ENCODE measurements at places on chromosomes 5 and 9.

DNA sequence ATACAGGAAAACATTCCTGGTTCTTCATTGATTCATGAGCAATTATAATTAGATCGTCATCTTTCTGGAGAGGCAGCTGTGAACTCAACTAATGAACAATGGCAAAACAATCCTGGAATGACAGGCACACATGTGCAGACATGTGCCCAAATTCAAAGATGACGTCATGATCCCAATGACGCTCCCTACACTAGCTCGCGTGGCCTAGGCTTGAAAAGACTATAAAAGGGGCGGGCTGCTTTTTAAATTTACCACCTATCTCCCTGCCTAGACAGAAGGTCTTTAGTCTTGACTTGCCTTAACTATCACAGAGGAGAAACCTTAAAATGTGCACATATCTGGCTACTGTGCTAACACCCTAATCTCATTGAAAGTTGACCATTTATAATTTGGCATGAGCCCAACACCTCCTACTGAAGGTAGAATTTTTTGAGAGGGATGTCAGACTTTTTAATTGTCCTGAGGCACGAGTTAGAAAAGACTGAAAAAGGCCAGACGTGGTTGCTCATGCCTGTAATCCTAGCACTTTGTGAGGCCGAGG, 88.2 kb downstream of the PRRT1B start:
- no peak for DNase-seq

GRCh38 chr5:80912479-80912878, 47.7 kb upstream of the RASGRF2 start:
- DNase-seq: no peak

GRCh38 chr9:134501761-134502265, 139.8 kb upstream of the COL5A1 start:
- no peak for DNase-seq

- DNase-seq: no peak
Observed at GRCh38 chr9:88478246-88478645, 56.7 kb upstream of the NXNL2 start.

DNA sequence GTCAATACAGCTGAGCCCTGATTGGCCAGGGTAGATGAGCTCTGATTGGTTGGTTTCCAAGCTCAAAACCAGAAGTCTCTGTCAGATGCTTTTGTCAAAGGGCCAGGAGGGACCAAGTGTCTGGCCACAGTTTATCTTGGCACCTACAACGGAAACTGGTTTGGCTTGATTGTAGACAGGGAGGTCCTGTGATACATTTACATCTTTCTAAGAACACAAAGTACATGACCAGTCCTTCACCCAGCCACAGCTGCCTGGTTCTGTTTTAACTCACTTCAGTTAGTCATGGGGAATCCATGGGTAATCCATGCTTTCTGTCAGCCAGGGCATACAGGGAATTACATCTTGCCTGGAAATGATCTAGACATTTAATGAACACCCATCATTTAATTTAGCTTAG, 171.2 kb downstream of the SLC12A2 start:
- DNase-seq: no peak

- no peak for DNase-seq
Observed at GRCh38 chr9:96460882-96461281, 10.9 kb downstream of the HABP4 start.

DNA sequence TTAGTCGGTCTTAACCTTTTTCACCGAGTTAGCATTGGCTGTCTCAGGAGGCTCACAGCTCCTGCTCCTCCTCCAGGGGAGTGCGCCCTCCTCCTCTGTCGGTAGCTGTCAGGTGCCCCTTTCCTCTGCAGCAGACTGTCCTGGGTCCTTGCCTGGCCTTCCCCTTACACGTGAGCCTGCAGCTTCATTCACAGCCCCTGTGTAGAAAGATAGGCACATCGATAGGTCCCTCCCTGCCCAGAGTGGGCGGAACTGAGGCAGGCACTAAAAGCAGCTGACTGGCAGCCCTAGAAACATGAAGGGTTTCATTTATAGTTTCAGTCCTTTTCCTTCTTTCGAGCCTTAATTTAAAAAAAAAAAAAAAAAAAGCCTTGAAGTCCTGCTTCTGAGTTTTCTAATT, 17.2 kb downstream of the TENT4A start:
- no peak for DNase-seq

DNA sequence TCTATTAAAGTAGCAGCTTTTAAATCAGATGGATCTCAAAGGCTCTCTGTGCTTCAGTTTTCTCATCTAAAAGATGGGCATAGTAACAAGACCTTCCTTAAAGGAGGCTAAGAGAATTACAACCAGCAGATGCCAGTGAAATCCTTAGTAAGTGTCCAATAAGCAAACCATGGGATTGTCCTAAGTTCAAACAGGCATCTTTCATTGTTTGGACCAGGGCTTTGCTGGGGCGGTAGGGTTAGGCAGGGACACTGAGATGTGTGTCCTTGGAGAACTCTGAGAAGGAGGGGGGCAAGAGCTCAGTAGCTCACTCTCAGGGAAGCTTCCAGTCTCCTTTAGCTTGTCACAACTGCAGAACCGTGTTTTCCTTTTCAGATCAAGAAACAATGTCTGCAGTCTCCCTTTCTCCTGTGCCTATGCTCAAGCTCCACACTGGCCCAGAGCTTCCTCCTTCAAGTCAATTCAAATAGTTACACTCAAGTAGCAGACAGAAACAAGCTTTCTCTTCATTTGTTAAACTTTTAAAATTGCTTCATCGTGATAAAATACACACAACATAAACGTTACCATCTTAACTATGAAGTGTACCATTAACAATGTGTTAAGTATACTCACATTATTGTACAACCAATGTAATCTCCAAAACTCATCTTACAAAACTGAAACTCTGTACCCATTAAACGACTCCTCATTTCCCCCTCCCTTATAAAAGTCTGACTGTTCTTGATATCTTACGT, 216.2 kb downstream of the PIK3R1 start:
- no peak for DNase-seq

DNA sequence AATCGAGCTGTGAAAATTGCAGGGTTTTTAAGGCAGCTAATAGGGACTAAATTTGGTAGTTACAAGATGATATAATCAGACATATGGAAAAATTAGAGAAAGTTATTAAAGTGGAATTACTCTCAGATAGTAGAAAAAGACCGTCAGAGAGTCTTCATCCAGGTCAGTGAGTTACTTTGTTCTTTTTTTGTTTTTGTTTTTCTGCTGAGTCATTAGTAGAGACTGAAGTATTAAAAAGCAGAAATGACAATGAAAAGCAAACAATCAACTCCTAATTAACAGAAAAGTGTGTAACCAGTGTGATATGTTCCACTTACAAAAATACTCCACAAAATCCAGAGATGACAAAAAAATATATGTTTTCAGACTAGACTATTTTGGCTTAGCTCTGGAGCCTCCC, 480.4 kb upstream of the COX7C start:
- no peak for DNase-seq

DNA sequence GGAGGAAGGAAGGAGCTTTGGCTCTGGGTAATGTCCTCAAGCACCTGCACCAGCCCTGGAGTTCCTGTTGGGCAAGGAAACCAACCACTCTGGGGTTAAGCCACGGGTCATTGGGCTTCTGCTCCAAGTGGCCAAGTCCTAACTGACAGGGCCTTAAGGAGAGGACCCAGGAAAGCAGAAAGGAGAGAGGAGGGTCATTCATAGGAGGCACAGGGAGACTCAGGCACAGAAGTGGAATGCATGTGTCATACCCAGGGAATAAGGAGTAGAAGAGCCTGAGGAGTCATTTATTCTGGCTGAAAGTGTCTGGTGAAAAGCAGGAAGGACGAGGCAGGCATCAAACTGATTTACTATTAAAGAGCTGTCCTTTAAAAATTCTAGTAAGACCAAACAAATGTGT, 129.2 kb downstream of the DMRT2 start:
- DNase-seq: no peak

- no peak for DNase-seq
Observed at GRCh38 chr5:162485666-162486292, 418.2 kb downstream of the GABRG2 start.

DNA sequence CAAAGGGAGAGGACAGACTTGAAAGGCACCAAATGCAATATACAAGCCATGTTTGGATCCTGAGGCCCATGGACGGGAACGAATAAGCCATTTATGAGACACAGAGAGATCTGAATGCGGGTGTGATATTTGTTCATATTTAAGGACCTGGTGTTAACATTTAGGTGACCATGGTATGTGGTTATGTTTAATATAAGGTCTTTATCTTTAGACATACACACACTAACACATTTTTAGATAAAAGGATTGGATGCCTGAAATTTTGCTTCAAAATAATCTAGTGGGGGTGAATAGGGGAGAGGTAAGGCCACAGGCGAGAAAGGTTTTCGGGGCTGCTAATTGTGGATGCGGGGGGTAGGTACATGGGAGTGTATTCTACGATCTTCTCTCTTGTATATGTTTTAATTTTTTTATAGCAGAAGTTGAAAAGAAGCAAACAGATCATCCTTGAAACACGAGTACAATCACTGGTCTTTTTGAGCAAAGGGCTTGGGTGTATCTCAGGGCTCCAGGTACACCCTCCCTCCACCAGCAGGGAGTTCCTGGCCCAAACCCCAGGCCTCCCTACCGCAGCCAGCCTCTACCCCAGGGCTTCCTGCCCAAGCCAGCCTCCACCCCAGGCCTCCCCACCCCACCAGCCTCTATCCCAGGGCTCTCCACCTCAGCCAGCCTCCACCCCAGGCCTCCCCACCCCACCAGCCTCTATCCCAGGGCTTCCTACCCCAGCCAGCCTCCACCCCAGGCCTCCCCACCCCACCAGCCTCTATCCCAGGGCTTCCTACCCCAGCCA, 12.2 kb downstream of the AKNA start:
- DNase-seq: no peak

- DNase-seq: no peak
Observed at GRCh38 chr9:91346644-91347043, 15.1 kb downstream of the AUH start.

DNA sequence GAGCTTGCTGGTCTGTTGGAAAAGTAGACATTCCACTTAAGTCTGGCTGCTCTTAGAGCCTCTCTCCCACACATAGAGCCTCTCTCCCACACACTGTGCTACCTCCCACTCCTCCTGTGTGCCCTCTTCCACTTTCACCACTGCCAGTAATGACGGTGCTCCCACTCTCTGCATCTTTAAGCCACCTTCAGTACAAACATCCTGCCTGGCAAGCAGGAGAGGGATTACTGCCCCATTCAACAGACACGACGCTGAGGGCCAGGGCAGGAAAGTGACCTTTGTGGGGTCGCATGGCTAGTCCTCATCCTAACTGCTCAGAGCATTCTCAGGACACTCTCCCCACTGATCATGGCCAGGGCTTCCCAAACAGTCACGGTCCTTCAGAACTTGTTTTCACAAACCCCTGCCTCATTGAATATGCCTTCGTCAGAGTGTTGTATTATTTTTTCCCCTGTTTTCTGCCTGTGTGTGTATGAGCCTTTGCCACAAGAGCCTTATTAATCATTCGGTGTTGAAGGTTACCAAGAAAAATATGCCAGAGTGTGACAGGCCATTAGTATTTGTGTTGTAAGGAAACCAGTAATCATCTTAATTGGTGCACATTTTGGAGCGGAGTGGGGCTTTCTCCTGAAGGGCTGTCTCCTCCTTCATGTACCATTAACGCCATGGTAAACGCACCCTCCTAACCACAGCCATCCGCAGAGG, 87.1 kb upstream of the SAP30L start:
- DNase-seq: no peak

GRCh38 chr9:27602142-27602861, 29.0 kb upstream of the C9orf72 start:
- no peak for DNase-seq

GRCh38 chr5:61055434-61056006, 106.7 kb downstream of the SMIM15 start:
- DNase-seq: peak; percentile 10

GRCh38 chr5:81409896-81410295, 16.0 kb upstream of the ACOT12 start:
- DNase-seq: no peak

GRCh38 chr9:101307051-101307450, 77.8 kb downstream of the BAAT start:
- DNase-seq: no peak

- no peak for DNase-seq
Observed at GRCh38 chr9:106304401-106304920, 558.5 kb upstream of the ZNF462 start.

- DNase-seq: peak; percentile 79
Observed at GRCh38 chr5:141100243-141100805, at the start of gene PCDHB3. Gene PCDHB3 (plus strand): TSS chr5:141100473. CDS start chr5:141100650, 177 bp downstream.

DNA sequence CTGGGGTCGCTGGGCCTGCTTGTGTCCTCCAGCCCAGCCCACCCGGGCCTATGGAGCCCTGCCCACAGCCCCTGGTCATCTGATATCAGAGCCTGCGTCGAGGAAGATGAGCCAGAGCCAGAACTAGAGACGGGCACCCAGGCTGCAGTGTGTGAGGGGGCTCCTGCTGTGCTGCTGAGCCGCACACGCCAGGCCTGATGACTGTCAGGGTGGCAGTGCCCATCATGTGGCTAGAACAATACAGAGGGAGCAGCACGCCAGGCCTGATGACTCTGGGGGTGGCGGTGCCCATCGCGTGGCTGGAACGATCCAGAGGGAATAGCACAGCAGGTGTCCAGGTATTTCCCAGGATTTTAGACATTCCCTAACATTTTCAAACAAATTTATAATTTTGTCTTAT, 9.2 kb upstream of the LRRC14B start:
- DNase-seq: no peak

DNA sequence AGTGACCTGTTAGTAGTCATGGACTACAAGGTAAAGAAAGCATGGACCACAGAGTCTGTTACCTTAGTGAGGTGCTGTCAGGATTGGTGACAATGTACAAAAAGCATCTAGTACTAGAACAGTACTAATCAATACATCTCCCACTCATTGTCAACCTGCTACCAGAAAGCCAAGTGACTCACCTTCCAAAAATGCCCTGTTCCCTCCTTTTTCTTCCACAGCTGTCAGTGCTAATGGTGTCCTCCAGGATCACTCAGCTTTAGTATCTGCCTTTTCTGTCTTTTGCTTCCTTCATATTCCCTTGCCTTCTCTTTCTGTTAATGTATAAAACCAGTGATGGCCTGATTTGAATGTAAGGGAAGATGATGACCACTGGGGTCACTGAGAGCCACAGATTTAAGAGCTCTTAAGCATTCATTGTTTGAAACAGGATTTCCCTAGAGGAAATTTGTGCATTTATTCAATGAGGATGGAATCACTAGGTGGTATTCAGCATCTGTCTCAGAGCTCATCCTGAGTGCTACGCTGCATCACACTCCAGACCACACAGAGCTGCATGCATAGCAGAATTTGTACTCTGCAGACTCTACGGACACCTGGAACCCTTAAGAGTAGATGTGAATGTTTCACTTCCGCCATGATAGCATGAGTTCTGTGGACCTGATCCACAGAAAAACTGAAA, 71.0 kb downstream of the SV2C start:
- no peak for DNase-seq

- no peak for DNase-seq
Observed at GRCh38 chr5:113236536-113237288, 198.1 kb downstream of the TSSK1B start.

- no peak for DNase-seq
Observed at GRCh38 chr9:108569624-108570023, 286.2 kb downstream of the ACTL7B start.

- peak; percentile 62 for DNase-seq
Observed at GRCh38 chr9:97382099-97382718, 29.7 kb upstream of the TDRD7 start.

Measured in HuH-7 (cell line).